Suprapubic skin (tissue), 4 donors: ENCODE measurements at places on chromosomes 13 and 19. TPM values are rescaled to one million over a fixed set of nuclear protein-coding genes. Genes with fewer than 3 reads are reported as not detected.
A peak's percentile ranks its signal among the peaks of the same experiment; 100 is the strongest.

GRCh38 chr19:49635530-49636232 lies 4.3 kb downstream of the RRAS start:
- DNase-seq, result no peak

DNA sequence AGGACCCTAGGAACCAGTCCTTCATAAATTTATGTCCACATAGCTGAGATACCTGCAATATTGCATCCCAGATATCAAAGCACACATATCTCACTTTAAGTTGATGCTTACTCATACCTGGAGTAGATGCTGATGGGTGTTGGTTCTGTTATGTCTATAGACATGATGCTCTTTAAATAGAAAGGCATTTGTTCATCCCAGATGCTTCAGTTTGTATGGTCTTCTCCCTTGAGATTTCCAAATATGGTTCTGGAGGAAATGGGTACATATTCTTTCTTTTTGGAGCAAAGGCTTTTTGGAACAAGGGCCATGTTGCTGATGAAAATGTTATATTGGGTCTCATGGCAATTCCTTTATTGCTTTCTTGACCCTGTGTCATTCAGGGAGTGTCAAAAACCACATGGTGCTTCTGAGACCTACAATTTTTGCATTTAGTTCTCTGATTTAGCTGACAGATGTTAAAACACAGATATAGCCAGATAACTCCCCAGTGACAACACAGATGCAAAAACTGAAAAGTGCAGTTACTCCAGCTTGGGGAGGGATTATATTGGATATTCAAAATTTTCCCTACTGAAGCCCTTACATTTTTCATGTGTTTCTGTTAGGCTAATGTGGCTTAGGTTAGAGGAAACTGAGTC lies 211.4 kb downstream of the KCNRG start:
- DNase-seq, result no peak

DNA sequence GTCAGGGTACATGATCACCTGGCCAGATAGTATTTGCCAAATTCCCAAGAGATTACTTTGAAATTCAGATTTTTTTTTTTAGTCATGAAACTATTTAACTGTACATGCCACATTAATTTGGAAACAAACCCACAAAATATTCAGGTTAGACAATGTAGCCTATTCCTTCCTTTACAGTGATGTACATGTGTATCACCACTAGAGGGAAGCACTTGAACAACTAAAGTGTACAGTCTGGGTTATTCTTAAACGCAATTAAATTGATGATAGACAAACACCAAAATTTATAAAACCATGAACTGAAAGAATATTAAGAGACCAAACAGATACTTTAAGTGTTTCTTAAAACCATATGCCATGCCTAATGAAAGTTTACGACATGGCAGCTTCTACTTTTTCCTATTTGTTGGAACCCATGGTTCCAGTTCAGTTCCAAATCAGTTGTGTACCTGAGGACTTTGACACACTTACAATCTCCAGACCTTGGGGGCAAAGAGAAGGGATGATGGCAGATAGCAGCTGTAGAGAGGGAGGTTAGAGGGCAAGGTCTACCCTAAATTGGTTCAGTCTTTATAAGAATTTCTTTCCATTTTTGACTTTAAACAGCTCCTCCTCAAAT lies 52.8 kb downstream of the TNFSF13B start:
- no peak for DNase-seq

DNA sequence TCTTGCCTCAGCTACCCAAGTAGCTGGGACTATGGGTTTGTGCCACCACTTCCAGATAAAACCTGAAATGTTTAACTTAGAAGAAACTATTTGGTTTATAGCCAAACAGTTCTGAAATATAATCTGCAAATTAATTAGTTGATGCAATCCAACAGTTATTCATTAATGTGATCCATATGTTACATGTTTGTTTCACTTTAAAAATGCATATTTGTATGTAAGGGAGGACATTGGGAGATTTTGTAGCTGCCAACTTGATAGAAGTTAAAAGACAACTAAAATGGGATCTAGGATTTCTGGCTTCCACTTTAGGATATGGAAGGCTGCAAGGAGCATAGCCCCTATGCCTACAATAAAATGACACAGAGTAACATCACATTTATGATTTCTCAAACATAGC lies 532.5 kb upstream of the SLC10A2 start:
- DNase-seq, result no peak

TMEM145 gene
- not detected for total RNA-seq

- no peak for DNase-seq
Measured at GRCh38 chr13:23558675-23559536, 11.3 kb upstream of the TNFRSF19 start.

DNA sequence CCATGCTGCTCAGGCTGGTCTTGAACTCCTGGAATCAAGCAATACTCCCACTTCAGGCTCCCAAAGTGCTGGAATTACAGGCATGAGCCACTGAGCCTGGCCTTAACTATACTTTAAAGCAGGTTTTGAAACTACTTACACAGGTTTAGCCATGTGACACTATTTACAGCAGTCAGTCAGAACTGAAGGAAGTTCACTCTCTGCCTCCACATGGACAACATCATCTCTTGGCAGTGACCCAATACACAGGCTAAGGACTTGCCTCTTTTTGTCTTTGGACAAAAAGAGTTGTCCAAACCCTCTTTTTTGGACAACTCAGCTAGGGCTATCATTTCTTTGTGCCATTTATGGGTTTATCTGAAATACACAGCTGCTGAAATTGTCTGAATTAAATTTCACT lies 89.0 kb upstream of the CLDN10 start:
- no peak for DNase-seq

- DNase-seq, result no peak
Measured at GRCh38 chr19:3363841-3364500, 2.4 kb upstream of the NFIC start.

DNA sequence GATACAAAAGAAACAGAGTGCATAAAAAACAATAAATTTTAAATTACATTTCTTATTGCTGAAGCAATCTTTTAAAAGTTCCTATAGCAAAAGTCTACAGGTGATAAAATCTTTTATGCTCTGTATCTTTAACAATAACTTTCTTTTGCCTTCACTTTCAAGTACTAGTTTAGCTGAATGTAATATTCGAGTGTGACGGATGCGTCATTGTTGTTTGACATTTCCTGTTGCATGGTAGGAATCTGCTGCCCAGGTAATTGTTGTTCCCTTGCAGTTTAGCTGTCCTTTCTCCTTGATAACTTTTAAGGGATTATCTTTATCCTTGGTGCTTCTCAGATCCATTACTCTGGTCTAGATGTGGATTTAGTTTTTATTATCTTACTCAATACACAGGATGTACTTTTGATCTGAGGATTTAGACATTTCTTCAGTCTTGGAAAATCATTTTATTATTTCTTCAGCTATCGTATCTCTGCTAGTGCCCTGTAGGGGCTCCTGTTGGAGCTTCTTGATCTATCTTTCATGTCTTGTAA lies 2.1 kb upstream of the CPB2 start:
- no peak for DNase-seq

DNA sequence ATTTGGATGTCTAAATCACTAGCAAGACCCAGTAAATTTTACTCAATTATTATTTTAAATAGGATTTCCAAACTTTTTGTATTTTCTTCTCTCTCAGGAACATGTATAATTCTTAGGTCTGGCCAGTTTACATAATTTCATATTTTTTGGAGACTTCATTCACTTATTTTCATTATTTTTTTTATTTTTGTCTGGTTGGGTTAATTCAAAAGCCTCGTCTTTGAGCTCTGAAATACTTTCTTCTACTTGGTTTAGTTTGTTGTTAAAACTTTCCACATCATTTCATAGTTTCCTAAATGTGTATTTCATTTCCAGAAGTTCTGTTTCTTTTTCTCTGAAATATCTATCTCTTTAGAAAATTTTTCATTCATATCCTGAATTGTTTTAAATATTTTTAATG lies 322.9 kb upstream of the SPRY2 start:
- DNase-seq, result no peak

LIM2 gene
- total RNA-seq, result not detected

- DNase-seq, result no peak
Measured at GRCh38 chr19:51501594-51502263, at the start of gene SIGLEC12. Gene SIGLEC12, minus strand, starts transcription at chr19:51501800. Its CDS starts 67 bp downstream, at chr19:51501733.

- no peak for DNase-seq
Measured at GRCh38 chr13:60047918-60048317, 115.8 kb downstream of the DIAPH3 start.

DNA sequence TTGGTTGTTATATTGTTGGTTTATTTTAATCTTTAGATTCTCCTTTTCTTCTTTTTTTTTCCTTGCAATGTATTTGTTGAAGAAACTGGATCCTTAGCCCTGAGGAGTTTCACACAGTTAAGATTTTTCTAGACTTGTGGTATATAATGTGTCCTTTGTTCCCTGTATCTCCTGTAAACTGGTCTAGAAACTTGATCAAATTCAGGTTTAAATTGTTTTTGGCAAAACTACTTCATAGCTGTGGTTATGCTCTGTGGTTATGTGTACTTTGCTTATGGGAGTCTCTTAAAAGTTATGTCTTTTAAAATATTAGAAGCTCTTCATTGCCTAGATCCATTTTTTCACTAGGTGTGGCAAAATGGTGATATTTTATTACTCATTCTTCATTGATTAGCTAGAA lies 3.7 kb upstream of the MTRF1 start:
- no peak for DNase-seq

DNA sequence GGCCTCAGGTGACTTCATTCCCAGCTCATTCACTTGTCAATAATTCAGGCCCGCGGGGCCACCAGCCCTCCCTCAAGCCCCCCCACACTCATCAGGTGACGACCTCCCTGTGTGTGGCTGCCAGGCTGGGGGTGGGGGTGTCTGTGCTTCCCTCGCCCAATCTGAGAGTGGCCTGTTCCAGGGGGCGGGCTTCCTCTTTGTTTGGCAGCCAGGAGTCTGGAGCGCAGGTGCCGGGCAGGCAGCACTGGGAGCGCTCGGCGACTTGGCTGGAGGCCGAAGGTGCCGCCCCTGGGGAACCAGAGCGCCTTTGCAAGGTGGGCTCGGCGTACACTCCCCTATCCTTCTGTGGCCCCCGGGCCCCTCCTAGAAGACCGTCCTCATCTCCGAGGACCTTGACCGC lies 5.4 kb upstream of the ZNF98 start:
- DNase-seq, result no peak

GRCh38 chr19:51107406-51108065 lies 673 bp downstream of the CTU1 start:
- peak; percentile 75 for DNase-seq

ELAVL1 gene
- total RNA-seq, result 36.7 TPM

HCST gene
- not detected for total RNA-seq

SLITRK6 gene
- total RNA-seq, result 14.6 TPM

CALR3 gene
- not detected for total RNA-seq

GRCh38 chr19:12664406-12665280 lies 1.9 kb downstream of the MAN2B1 start:
- no peak for DNase-seq

LILRB1 gene
- not detected for total RNA-seq

CD33 gene
- total RNA-seq, result 2.7 TPM

DNA sequence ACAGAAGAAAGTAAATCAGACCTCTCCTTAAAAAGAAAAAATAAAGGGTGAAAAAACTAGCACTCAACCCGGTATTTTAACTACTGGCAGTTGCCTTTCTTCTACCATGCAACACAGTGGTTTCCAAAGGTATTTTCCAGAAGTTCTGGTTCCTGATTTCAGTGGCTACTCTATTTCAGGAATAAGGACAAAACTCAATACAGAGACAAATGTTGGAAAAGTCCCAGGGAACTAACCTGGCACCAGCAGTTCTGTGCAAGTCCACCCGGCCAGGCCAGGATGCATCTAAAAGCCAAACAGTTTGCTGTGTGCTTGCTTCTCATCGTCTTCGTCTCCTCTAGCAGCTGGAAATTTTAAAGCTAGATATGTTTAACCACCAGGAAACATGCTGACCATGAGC lies 52.5 kb downstream of the FOXO1 start:
- DNase-seq, result no peak

DNA sequence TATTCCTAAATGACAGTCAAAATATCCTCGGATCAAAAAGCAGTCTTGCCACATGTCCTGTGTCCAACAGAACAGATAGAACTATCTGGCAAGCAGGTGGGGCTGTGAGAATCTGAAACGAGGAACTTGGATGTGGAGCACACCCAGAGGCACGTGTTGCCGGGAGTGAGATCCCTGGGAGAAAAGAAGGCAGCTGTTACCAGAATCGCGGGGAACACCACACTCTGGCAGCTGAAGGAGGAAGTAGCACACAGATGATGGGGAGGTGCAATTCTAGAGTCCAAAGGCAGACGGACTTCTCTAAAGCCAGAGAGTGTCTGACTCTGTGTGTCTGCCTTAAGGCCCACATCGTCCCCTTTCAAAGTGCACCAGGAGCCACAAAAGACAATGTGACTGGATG lies 22.3 kb downstream of the SLC7A1 start:
- DNase-seq, result no peak

DHDH gene
- total RNA-seq, result not detected
